AG04450 (cell line): ENCODE measurements at places on chromosomes 1 and 21.

- DNase-seq, result no peak
These were observed 656.1 kb upstream of the ADGRL4 start for GRCh38 chr1:79662596-79662995.

DNA sequence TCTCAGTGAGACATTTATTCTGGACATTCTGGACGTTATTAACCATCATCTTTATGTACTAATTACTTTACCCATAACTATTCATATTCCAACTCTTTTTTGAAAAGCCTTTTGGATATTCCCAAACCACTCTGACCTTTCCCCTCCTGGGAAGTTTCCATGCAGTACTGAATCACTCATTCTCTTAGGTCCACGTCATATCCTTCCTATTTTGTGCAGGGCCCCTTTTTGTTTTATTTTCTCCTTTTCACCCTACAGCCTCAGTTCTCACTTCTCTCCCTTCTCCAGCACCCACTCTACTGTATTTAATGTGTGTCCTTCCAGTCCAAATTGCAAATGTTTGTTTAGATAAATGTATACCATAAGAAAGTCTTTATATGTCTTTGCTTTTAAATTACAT is 16.4 kb upstream of the ATP1A1 start:
- DNase-seq, result no peak

GRCh38 chr1:11617314-11617713 is 36.9 kb downstream of the FBXO2 start:
- DNase-seq, result no peak

DNA sequence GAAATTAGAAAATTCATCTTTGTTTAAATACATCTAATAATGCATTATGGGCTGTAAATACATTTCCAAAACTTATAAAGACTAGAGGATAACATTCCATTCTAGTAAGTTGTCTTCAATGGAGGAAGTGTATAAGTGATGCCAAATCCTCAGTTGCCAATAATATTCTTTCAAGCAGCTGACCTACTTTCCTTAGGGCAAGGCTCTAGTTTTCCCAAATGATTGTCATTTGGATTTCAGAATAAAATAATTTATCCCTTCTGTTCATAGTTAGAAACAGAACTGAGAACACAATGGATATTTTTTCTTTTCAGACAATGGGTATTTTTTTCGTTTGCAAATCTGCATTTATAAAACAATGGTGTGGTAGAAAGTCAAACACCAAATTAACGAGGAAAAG is 354.9 kb upstream of the ADAMTS5 start:
- DNase-seq, result no peak

DNA sequence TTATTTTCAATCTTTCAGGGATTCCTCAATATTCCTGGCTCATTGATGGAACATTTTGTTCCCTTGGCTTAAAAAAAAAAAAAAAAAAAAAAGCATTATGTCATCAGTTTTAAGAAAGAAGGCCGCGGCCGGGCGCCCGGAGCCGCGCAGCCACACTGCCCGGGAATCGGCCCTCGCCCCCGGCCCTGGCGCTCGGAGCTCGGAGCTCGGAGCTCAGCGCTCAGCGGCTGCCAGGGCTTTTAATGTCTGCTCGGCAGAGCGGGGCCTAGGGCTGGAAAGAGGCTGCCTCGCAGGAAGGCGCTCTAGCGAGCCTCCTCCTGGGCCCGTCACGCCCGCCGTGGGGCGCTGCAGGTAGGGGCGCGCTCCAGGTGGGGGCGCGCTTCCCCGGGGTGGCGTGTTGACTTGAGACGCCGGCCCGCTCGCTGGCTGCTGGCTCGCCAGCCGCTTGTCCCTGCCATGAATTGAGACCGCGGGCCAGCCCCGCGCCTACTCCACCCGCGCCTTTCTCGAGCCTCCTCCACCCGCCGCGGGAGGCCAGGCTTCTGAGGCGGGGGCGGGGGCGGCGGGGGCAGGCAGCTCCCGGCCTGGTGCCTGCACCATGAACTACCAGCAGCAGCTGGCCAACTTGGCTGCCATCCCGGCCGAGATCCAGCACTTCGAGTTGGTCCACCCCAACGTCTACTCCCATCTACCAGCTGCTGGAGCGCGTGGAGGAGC is 5.4 kb upstream of the TDRD5 start:
- no peak for DNase-seq

DNA sequence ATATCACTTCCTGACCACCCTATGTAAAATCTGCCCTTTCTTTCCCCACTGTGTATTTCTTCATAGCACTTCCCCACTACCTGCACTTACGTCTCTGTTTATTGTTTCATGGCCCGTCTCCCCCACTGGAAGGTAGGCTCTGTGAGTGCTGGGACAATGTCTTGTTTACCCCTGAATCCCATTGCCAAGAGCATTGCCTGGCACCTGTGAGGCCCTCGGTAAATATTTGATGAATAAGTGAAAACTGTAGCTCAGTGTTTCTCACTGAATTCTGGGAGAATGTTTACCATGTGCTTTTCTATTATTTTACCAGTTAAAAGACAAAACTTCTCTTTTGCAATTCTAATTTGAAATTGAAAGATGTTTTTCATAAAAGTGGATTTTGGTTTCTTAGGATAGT is 11.8 kb downstream of the NFASC start:
- DNase-seq, result no peak

DNA sequence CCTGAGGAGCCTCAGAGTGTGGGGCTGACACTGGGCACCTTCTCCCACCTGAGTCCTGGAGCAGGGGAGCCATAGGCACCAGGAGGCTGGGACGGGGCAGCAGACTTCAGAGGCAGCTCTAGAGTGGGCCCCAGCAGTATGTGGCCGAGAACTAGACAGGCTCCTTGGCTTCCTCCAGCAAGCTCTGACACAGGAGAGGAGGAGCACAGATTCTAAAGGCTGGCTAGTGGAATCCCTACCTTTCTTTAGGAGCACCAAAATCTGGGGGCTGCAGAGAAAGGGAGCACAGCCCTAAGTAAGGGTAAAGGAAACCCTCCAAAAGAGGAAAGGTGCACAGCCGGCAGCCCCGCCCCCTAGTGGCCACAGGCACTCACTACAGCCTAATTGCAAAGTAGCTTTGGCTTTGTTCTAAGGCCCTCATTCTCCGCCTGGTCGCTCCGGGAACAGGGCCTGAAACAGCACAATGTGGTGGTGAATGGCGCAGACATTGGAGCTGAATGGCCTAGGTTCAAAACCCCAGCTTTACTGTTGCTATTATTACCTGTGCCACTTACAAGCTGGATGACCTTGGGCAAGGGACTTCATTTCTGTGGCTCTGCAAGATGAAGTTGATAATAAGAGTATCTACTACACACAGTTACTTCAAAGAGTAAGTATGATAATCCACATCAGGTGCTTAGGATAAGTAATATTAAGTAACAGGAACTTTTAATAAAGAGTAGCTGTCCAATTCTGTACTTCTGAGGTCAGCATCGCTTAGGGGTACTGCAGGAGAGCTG is 8.8 kb upstream of the GUCA2A start:
- no peak for DNase-seq

GRCh38 chr1:165674599-165674998 is 23.8 kb downstream of the ALDH9A1 start:
- DNase-seq, result no peak

- no peak for DNase-seq
These were observed 624.4 kb upstream of the PLXNA2 start for GRCh38 chr1:208868554-208868953.

GRCh38 chr1:2556277-2556677 is at the start of gene TNFRSF14:
Gene TNFRSF14, plus strand, starts transcription at chr1:2556371. Its CDS starts 294 bp downstream, at chr1:2556665.
- no peak for DNase-seq

- DNase-seq, result peak; percentile 80
These were observed 2.2 kb upstream of the BCL9 start for GRCh38 chr1:147539122-147539575.

GRCh38 chr1:246573491-246573890 is 7.2 kb downstream of the CNST start:
- DNase-seq, result no peak
